ENCODE measurements at places on chromosomes 2 and 18. TPM values are rescaled to one million over a fixed set of nuclear protein-coding genes. Genes with fewer than 3 reads are reported as not detected.

- no peak overlapping the region for H3K4me3 ChIP-seq
- no peaks in the 10 kb centered on the region for H3K4me1 ChIP-seq
- H3K27me3 ChIP-seq, result no peaks in the 10 kb centered on the region
- no peak for DNase-seq
- H3K36me3 ChIP-seq, result no peaks in the 10 kb centered on the region
These were observed 310.3 kb upstream of the ZNF521 start for GRCh38 chr18:25662272-25662671.

DNA sequence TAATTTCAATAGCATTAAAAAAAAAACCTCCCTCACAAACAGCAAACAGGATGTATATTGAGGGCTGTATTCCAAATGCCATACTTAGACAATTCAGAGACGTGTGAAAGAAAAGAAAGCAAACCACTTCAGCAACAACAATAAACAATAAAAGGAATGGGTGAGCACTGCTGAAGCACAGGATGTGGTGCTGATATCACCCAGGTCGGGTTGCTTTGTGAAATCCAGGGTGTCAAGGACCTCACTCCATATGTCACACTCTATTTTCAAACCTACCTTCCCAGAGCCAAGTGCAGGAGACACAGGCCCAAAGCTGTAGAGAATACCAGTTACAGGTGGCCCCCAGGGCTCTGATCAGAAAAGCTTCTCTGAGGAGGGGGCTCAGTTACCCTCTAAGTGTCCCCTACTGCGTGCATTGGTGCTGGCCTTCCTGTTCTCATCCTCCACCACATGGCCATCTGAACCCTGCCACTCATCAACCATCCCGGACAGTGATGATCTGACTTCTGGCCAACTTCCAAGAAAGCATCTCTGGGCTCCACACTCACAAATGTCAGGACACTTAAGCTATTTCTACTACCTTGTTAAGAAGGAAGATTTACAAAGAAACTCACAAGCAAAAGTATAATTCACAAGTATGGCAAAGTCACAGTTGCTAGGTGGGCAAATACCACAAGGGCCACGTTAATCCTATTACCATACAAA lies 363.0 kb downstream of the SS18 start:
- no peak overlapping the region for H3K27ac ChIP-seq
- no peaks in the 10 kb centered on the region for H3K27me3 ChIP-seq
- no peaks in the 10 kb centered on the region for H3K4me1 ChIP-seq

- no peaks in the 10 kb centered on the region for H3K4me1 ChIP-seq
- H3K27me3 ChIP-seq, result no peaks in the 10 kb centered on the region
- no peaks in the 10 kb centered on the region for H3K36me3 ChIP-seq
- peak; percentile 69 for DNase-seq
These were observed 29.0 kb upstream of the REL start for GRCh38 chr2:60852282-60852860.

DNA sequence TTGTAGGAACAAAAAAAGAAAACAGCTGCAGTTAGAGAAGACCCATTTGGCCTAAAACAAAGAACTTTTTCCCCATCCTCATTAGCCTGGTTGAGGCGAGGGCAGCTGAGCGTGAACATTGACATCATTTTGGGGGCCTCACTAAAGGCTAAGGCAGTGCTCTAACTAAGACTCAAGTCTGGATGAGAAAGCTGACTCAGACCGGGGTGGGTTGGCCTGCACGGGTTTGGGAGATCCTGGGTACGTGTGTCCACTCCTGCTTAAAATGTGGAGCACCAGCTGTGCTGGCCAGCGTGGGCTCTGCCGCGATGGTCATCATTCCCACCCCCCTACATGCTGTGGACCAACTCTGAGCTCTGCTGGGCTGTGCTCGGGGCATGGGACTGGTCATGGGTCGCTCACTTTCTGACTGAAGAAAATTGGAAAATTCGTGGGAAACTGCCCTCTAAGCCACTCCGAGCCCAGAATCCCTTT lies 86.0 kb upstream of the TMEM247 start:
- H3K27ac ChIP-seq, result no peak overlapping the region
- no peaks in the 10 kb centered on the region for H3K36me3 ChIP-seq
- H3K4me3 ChIP-seq, result no peak overlapping the region

DNA sequence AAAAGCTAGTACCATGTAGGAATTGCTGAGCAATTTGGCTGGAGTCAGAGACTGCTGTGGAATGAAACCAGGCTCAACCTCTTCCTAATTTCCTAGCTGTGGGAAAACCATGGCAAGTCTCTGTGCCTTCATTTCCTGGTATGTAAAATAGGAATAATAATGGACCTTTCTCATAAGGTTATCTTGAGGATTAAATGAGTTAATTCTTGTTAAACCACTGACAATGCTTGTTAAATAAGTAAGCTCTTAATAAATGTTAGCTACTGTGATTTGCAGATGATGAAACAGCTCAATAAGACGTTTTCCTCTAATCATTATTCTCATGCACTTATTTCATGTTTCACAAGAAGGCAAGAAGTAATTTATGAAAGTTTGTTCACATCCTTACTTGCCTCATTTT lies 346.7 kb downstream of the RND3 start:
- no peak overlapping the region for H3K4me3 ChIP-seq
- H3K27ac ChIP-seq, result no peak overlapping the region
- DNase-seq, result no peak
- no peaks in the 10 kb centered on the region for H3K36me3 ChIP-seq
- no peaks in the 10 kb centered on the region for H3K27me3 ChIP-seq

- no peaks in the 10 kb centered on the region for H3K36me3 ChIP-seq
- H3K27me3 ChIP-seq, result no peaks in the 10 kb centered on the region
- no peaks in the 10 kb centered on the region for H3K4me1 ChIP-seq
- no peak overlapping the region for H3K27ac ChIP-seq
These were observed 235.6 kb downstream of the CPS1 start for GRCh38 chr2:210792000-210792399.

- DNase-seq, result no peak
- peaks cover 11% of the 10 kb centered on the region for H3K36me3 ChIP-seq
- H3K27me3 ChIP-seq, result no peaks in the 10 kb centered on the region
- H3K27ac ChIP-seq, result no peak overlapping the region
- no peaks in the 10 kb centered on the region for H3K4me1 ChIP-seq
- no peak overlapping the region for H3K4me3 ChIP-seq
These were observed 2.5 kb downstream of the SNED1 start for GRCh38 chr2:241000831-241001321.

DNA sequence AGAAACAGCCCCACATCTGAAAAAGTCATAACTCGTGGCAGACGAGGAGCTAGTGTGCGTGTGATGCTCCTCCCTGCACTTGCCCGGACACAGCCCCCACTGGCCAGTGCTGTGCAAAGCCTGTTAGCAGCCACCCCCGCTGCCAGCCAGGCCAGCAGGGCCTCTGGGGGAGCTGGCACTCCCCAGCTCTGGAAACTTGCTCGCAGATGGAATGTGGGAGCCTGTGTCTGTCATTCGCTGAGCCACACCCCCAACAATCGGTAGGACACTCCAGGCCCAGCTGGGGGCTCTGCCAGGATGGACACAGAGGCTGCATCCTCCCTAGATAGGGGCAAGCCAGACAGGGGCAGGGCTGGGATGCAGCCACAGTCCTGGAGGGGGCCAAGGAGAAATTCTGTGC lies 62.4 kb upstream of the ATG16L1 start:
- no peaks in the 10 kb centered on the region for H3K27me3 ChIP-seq
- no peak overlapping the region for H3K4me3 ChIP-seq
- H3K36me3 ChIP-seq, result no peaks in the 10 kb centered on the region
- no peaks in the 10 kb centered on the region for H3K4me1 ChIP-seq
- no peak for DNase-seq

- H3K27ac ChIP-seq, result no peak overlapping the region
- no peaks in the 10 kb centered on the region for H3K27me3 ChIP-seq
- DNase-seq, result no peak
- H3K4me1 ChIP-seq, result no peaks in the 10 kb centered on the region
- H3K4me3 ChIP-seq, result no peak overlapping the region
- H3K36me3 ChIP-seq, result no peaks in the 10 kb centered on the region
These were observed 42.6 kb downstream of the EDAR start for GRCh38 chr2:108946442-108946841.

- H3K27ac ChIP-seq, result no peak overlapping the region
- H3K36me3 ChIP-seq, result no peaks in the 10 kb centered on the region
- DNase-seq, result no peak
- no peaks in the 10 kb centered on the region for H3K4me1 ChIP-seq
- no peaks in the 10 kb centered on the region for H3K27me3 ChIP-seq
- no peak overlapping the region for H3K4me3 ChIP-seq
These were observed 1611.1 kb upstream of the ZEB2 start for GRCh38 chr2:146131048-146131447.

DNA sequence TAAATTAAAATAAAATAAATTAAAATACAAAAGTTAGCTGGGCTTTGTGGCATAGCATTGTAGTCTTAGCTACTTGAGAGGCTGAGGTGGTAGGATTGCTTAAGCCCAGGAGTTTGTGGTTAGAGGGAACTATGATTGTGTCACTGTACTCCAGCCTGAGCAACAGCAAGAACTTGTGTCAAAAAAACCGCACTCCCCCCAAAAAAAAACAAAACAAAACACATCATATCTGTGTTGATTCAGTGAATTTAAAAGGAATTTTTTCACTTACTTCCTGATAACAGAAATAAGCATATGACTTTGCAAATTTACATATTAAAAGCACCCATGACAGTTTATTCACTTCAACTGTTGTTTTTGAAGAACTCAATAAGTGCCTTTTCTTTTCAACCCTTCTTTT lies 68.1 kb upstream of the PELI1 start:
- H3K27me3 ChIP-seq, result no peaks in the 10 kb centered on the region
- no peak overlapping the region for H3K27ac ChIP-seq
- H3K4me3 ChIP-seq, result no peak overlapping the region
- H3K36me3 ChIP-seq, result no peaks in the 10 kb centered on the region
- H3K4me1 ChIP-seq, result no peaks in the 10 kb centered on the region

GRCh38 chr2:237025090-237025865 lies 60.4 kb upstream of the COPS8 start:
- no peaks in the 10 kb centered on the region for H3K27me3 ChIP-seq
- no peak overlapping the region for H3K27ac ChIP-seq
- no peaks in the 10 kb centered on the region for H3K4me1 ChIP-seq
- H3K4me3 ChIP-seq, result no peak overlapping the region
- DNase-seq, result no peak

- H3K27me3 ChIP-seq, result no peaks in the 10 kb centered on the region
- H3K4me3 ChIP-seq, result no peak overlapping the region
- no peak for DNase-seq
- no peaks in the 10 kb centered on the region for H3K36me3 ChIP-seq
- no peak overlapping the region for H3K27ac ChIP-seq
These were observed 86.2 kb downstream of the COX7A2L start for GRCh38 chr2:42274863-42275262.

DNA sequence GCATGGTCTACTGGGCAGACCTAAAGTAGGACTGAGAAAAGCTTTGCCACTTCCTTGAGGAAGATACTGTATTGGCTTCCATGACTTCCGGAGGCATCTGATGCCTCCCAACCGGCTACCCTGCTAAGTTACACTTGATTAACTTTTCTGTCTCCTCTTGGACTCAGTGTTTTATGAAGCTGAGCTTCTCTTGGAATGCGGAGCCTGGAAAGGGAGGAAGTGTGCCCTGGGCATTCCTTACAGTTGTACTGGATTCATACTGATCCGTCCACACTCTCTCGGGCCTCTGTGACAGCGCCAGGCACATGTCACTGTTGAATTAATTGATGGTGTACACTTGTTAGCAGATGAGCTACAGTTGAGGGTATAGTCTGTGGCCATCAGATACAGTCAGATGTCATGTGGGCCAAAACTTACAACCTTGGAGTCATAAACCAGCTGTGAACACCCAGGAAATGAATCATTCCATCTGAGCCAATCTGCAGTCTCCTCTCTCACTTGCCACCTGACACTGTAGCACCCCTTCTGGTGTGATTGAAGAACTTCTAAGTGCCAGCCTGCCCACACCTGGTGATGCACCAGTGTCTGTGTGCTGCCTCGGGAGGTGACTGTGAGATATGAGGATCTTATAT lies 122.5 kb downstream of the FHOD3 start:
- H3K27ac ChIP-seq, result peak overlapping the region; percentile 9
- H3K4me3 ChIP-seq, result no peak overlapping the region
- peaks cover 5% of the 10 kb centered on the region for H3K4me1 ChIP-seq
- no peaks in the 10 kb centered on the region for H3K27me3 ChIP-seq
- no peak for DNase-seq

DNA sequence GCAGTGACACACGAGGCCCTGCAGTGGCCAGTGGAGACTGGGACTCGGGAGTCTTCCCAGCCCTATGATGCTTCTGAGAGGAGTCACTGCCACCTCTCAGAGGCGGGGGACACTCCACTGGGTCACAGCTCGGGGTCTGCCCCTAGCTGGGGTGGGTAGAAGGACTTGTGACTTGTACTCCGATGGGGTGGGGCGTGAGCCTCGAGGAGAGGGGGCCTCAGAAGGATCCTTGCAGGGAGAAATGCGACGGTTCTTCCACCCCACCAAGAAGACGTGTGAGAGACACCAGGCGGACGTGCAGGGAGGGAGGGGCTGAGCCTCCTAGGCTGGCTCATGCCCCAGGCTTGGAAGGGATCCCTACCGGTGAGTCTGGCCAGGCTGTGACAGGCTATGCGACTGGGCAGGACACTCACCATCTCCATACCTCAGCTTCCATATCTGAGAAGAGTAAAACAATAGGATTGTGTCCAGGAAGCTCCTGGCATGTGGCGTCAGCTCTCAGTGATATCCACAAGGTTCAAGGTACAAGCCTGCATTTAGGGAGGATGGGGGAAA lies 11.1 kb upstream of the OTOS start:
- no peak overlapping the region for H3K27ac ChIP-seq
- H3K27me3 ChIP-seq, result no peaks in the 10 kb centered on the region
- peak; percentile 38 for DNase-seq
- no peak overlapping the region for H3K4me3 ChIP-seq

GRCh38 chr2:140916410-140916809 lies 1214.4 kb downstream of the LRP1B start:
- DNase-seq, result no peak
- no peak overlapping the region for H3K27ac ChIP-seq
- no peaks in the 10 kb centered on the region for H3K36me3 ChIP-seq
- no peaks in the 10 kb centered on the region for H3K27me3 ChIP-seq
- H3K4me3 ChIP-seq, result no peak overlapping the region
- H3K4me1 ChIP-seq, result no peaks in the 10 kb centered on the region

GRCh38 chr2:96239091-96239490 lies 26.7 kb downstream of the TMEM127 start:
- H3K4me3 ChIP-seq, result no peak overlapping the region
- H3K27me3 ChIP-seq, result no peaks in the 10 kb centered on the region
- H3K36me3 ChIP-seq, result peaks cover 2% of the 10 kb centered on the region
- no peak for DNase-seq

- no peaks in the 10 kb centered on the region for H3K27me3 ChIP-seq
- H3K4me3 ChIP-seq, result peak overlapping the region; percentile 95
- DNase-seq, result no peak
- no peak overlapping the region for H3K27ac ChIP-seq
- no peaks in the 10 kb centered on the region for H3K36me3 ChIP-seq
These were observed 766 bp downstream of the MFF start for GRCh38 chr2:227325839-227326195.

DNA sequence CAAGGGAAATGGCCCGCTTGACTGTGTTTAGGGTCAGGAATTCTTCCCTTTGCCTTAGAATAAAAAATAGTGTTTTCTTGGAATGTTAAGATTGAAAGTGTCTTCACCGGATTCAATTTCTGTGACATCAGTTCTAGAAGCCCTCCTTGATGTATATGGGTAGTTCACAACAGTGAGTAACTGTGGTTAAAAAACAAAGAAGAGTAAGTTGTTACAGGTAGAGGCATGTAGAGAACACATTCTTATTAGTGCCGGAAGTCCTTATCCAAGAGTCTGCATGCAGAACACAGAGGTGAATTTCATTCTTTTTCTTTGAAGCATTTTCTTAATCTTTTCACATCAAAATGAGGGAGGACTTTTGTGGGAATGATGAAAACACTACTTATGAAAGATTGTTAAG lies 105.5 kb downstream of the FMNL2 start:
- H3K27me3 ChIP-seq, result no peaks in the 10 kb centered on the region
- peaks cover 3% of the 10 kb centered on the region for H3K4me1 ChIP-seq
- no peak overlapping the region for H3K27ac ChIP-seq

Gene SGPP2
- total RNA-seq, result 0.54 TPM

Gene POTEC
- total RNA-seq, result not detected

Gene TTL
- total RNA-seq, result 33.6 TPM

Gene ST6GAL2
- total RNA-seq, result 107 TPM

Gene SOCS6
- total RNA-seq, result 19.6 TPM

Gene TUBA3D
- total RNA-seq, result not detected

Measured in aorta (tissue), 5 donors.